H9 (cell line): ENCODE measurements at places on chromosomes 5 and 9. TPM values are rescaled to one million over a fixed set of nuclear protein-coding genes. Genes with fewer than 3 reads are reported as not detected.

GRCh38 chr9:73125651-73126050 is 26.0 kb upstream of the ANXA1 start:
- H3K4me3 ChIP-seq, result no peak overlapping the region
- peaks cover 4% of the 10 kb centered on the region; the same call in 1 of the 2 replicates for H3K36me3 ChIP-seq
- no peak overlapping the region for H3K27ac ChIP-seq
- no peaks in the 10 kb centered on the region for H3K4me1 ChIP-seq
- DNase-seq, result no peak
- no peaks in the 10 kb centered on the region for H3K27me3 ChIP-seq

The GRM6 gene
- not detected in 2 replicates for total RNA-seq

DNA sequence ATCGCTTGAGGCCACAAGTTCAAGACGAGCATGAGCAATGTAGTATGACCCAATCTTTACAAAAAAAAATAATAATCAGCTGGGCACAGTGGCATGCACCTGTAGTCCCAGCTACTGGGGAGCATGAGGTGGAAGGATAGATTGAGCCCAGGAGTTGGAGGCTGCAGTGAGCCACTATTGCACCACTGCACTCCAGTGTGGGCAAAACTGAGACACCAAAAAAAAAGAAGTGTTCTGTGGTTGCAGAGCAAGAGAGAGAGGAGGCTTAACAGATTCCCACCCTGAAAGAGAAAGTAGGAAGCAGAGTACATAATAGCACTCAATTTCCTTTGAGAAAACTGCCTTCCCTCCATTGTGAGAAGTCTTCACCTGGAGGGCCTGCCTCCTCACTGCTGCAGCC is 52.6 kb downstream of the ALDH7A1 start:
- no peak overlapping the region for H3K27ac ChIP-seq
- H3K4me3 ChIP-seq, result no peak overlapping the region
- H3K36me3 ChIP-seq, result peaks cover 38% of the 10 kb centered on the region
- H3K27me3 ChIP-seq, result no peaks in the 10 kb centered on the region

The PRLR gene
- 2.5 TPM in 2 replicates for total RNA-seq

- H3K4me3 ChIP-seq, result no peak overlapping the region
- H3K27me3 ChIP-seq, result no peaks in the 10 kb centered on the region
- peaks cover 22% of the 10 kb centered on the region for H3K36me3 ChIP-seq
- no peak overlapping the region for H3K27ac ChIP-seq
- DNase-seq, result no peak
Observed at GRCh38 chr5:131321066-131321465, 57.2 kb downstream of the CDC42SE2 start.

The HTR1A gene
- total RNA-seq, result 0.55 and 0.79 TPM in 2 replicates

GRCh38 chr5:34859253-34859652 is 20.3 kb downstream of the TTC23L start:
- peaks cover 12% of the 10 kb centered on the region; the same call in 1 of the 2 replicates for H3K4me1 ChIP-seq
- H3K27me3 ChIP-seq, result no peaks in the 10 kb centered on the region
- DNase-seq, result no peak
- no peak overlapping the region for H3K27ac ChIP-seq
- no peak overlapping the region for H3K4me3 ChIP-seq
- H3K36me3 ChIP-seq, result no peaks in the 10 kb centered on the region

- peaks cover 4% of the 10 kb centered on the region for H3K36me3 ChIP-seq
- H3K4me1 ChIP-seq, result no peaks in the 10 kb centered on the region
- no peak for DNase-seq
- no peak overlapping the region for H3K4me3 ChIP-seq
- no peaks in the 10 kb centered on the region for H3K27me3 ChIP-seq
Observed at GRCh38 chr5:98157368-98157767, 616.1 kb upstream of the RGMB start.

- no peak overlapping the region; the same call in 2 of the 3 replicates for H3K4me3 ChIP-seq
- peaks cover 65% of the 10 kb centered on the region for H3K36me3 ChIP-seq
- H3K4me1 ChIP-seq, result no peaks in the 10 kb centered on the region
- H3K27me3 ChIP-seq, result no peaks in the 10 kb centered on the region
- H3K27ac ChIP-seq, result no peak overlapping the region
Observed at GRCh38 chr5:43137326-43137725, 16.6 kb downstream of the ZNF131 start.

The CNTNAP3B gene
- total RNA-seq, result 4.6 and 4.7 TPM in 2 replicates

DNA sequence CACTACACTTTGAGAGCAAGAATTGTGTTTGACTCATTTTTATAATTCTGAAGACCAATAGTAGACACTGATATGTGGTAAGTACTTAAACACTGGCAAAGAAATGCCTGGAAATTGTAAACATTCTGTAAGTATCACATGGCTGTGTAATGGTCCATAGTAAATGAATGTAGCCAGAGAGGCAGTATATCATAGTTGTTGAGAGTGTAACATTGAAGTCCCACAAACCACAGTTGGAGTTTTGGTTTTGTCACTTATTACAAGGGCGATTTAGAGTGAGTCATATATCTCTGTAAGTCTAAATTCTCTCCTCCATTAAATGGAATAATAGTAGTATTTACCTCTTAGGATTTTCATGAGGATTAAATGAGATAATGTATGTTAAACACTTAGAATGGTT is 181.1 kb upstream of the MEF2C start:
- no peaks in the 10 kb centered on the region for H3K27me3 ChIP-seq
- no peak overlapping the region for H3K4me3 ChIP-seq
- H3K36me3 ChIP-seq, result no peaks in the 10 kb centered on the region
- no peak overlapping the region for H3K27ac ChIP-seq
- DNase-seq, result no peak
- no peaks in the 10 kb centered on the region; the same call in 1 of the 2 replicates for H3K4me1 ChIP-seq

- H3K36me3 ChIP-seq, result no peaks in the 10 kb centered on the region; the same call in 2 of the 3 replicates
- H3K27ac ChIP-seq, result no peak overlapping the region
- H3K27me3 ChIP-seq, result no peaks in the 10 kb centered on the region
- H3K4me1 ChIP-seq, result no peaks in the 10 kb centered on the region
- DNase-seq, result no peak
Observed at GRCh38 chr5:6408627-6409446, 30.5 kb upstream of the MED10 start.

The LAMC3 gene
- 21.7 and 21.9 TPM in 2 replicates for total RNA-seq

DNA sequence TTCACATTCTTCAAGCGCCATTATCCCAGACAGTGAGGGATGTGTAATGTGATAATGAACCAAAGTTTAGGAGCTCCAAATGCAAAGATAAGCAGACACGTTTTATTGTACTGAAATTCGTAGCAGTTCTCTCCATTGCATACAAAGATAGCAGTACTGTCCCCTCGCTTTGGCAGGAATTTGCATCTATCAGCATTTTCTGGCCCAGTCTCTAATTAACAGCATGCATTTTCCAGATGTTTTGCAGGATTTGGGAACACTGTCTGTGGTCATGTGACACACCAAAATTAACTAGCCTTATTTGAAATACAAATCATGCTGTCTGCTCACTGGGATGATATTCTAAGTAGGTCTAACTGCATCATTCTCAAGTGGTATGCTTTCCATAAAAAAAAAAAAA is 235.9 kb upstream of the TRPM3 start:
- no peaks in the 10 kb centered on the region for H3K36me3 ChIP-seq
- H3K4me3 ChIP-seq, result no peak overlapping the region
- H3K27ac ChIP-seq, result no peak overlapping the region
- no peaks in the 10 kb centered on the region for H3K27me3 ChIP-seq

The DAB2 gene
- 2.3 and 2.7 TPM in 2 replicates for total RNA-seq

DNA sequence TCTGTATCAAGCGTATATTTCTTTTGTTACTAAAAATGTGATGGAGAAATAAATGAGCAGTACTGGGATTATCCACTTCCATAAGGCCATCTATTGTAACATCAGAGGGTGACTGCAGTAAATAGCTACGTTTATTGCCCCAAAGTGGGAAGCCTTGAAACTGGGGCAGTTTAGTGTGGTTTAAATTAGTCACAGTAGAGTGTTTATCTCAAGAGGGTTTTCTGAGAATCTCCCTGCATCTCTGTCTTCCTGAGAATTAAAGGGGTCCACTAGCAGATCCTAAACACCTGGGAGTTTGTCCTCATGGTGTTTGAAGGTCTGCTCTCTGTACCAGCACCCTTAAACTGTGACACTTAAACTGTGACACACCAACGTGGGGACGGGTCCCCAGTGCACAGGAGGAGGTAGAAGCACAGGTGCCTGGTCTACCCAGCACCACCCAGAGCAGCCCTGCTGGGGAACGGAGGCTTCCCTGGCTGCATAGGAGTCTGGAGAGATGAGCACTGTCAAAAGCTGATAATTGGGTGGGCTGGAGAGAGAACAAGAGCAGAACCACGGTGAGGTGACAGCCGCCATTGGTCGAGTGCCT is 25.2 kb downstream of the PRRC2B start:
- H3K4me1 ChIP-seq, result peaks cover 27% of the 10 kb centered on the region; the same call in 1 of the 2 replicates
- no peak overlapping the region; the same call in 2 of the 3 replicates for H3K4me3 ChIP-seq
- H3K27me3 ChIP-seq, result no peaks in the 10 kb centered on the region
- DNase-seq, result no peak

GRCh38 chr9:99921875-99922710 is 15.6 kb downstream of the STX17 start:
- no peak overlapping the region for H3K4me3 ChIP-seq
- peaks cover 30% of the 10 kb centered on the region for H3K36me3 ChIP-seq
- no peak for DNase-seq

DNA sequence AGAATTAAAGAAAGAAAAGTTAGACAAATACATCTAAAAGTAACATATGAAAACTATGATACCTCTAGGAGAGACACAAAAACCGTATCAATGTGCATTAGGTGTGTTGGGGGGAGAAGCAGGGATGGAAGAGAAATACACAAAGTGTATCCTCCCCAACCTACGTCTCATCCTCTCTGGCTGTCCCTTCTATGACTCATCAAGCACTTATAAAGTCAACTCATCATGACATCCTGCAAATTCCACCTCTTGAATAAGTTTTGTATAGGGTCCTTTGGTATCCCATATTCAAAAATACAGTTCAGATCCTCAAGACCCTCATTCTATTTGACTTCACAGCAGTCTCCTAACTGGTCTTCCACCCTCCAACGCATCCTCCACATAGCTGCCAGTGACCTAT is 917.6 kb upstream of the DMAC1 start:
- H3K27ac ChIP-seq, result no peak overlapping the region
- no peak for DNase-seq
- peaks cover 2% of the 10 kb centered on the region; the same call in 1 of the 2 replicates for H3K4me1 ChIP-seq
- H3K36me3 ChIP-seq, result 0 out of 2 replicates have a peak, but pooled peaks cover 4% of the 10 kb centered on the region
- no peak overlapping the region for H3K4me3 ChIP-seq

DNA sequence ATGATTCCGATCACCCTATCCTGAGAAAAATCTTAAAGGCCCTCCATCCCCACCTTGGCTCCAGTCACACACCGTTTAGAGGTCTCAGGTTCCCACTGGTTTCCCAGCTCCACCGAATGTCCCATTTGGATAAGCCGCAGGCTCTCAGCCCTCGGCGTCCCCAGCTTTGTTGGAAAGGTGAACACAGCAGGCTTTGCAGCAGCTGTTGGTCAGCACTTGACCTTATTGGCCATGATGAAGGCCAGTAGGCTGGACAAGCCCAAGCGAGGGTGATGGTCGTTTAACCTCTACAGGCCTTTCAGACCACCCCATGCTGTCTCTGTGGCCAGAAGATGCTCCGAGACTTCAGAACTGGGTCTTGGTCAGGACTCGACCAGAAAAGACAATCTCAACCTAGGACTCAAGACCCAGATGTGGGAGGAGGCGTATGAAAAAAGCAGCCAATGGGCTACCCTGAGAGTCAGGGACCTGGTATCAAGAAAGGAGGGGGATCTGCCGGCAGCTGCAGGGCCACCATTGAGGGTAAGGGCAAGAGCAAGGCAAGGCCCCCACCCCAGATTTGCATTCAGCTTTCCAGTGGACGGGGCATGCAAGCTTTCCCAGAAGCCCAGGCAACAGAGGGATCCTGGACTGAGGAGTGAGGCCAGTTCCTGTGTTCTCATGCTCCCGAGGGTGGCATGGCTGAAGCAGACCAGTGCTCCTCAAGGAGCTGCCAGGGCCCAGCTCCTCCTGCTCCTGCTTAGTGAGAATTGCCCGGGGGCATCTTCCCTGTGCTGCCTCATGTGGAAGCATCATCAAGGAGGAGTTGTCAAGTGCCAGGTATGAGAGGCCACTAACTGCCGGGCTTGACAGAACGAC is 13.4 kb downstream of the UBE2QL1 start:
- no peaks in the 10 kb centered on the region; the same call in 1 of the 2 replicates for H3K27me3 ChIP-seq
- no peak for DNase-seq
- no peak overlapping the region for H3K4me3 ChIP-seq
- H3K36me3 ChIP-seq, result no peaks in the 10 kb centered on the region

DNA sequence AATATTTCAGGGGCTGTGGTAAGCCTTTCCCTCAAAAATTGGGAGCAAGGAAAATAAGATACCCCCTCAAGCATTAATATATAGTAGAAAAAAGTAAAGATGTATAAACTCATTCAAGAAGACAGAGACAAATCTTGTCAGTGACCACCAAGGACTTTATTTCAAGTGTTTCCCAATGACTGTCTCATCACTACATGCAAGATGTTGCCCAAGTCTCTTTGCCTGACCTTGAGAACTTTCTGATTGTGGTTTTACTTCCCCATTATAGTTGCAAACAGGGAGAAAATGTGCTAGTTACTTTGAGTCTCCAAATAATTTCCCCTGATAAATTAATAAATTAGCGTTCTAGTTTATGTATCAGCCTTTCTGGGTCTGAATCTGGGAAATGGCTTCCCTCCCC is 4.0 kb upstream of the SLC46A2 start:
- H3K27me3 ChIP-seq, result peaks cover 9% of the 10 kb centered on the region; the same call in 1 of the 2 replicates
- no peak for DNase-seq
- no peaks in the 10 kb centered on the region for H3K4me1 ChIP-seq
- H3K27ac ChIP-seq, result no peak overlapping the region
- H3K4me3 ChIP-seq, result no peak overlapping the region

DNA sequence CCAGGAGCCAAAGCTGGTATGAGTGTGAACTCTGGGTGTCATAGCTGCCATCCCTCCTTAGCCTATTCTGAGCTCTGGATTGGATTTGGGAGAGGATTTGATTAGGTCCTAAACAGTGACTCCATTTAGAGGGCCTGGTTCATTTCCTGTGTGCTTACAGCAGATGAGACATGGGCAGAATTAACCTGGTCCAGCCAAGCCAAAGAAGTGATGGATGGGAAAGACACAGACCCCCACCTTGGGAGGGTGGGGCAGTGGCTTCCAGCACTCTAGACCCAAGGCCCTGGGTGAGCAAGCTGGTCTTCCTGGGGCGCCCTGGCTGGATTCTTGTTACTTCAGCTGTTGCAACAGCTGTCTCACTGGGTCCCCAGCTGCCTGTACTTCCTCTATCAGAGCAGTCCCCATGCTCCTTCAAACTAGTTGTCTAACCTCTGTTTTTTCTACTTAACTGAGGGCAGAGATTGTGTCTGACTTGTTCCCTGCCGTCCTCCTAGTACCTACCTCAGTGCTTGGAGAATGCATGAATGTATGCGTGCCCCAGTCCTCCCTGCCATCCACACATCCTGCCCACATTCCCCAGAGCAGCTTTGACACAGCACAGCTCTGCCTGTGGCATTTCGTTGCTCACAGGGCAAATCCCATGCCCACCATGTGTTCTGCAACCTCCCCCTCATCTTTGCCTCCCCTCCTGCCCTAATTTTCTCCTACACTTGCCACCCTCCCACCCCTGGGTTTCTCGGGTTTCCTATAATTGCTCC is 115.9 kb downstream of the RGS3 start:
- H3K4me1 ChIP-seq, result no peaks in the 10 kb centered on the region
- H3K4me3 ChIP-seq, result no peak overlapping the region
- H3K36me3 ChIP-seq, result peaks cover 7% of the 10 kb centered on the region; the same call in 1 of the 2 replicates
- DNase-seq, result no peak

The SPATA31A3 gene
- 0.35 and 0.46 TPM in 2 replicates for total RNA-seq

The IL3 gene
- total RNA-seq, result not detected in 2 replicates
